Body of pancreas (tissue), 4 donors: ENCODE measurements at places on chromosomes 5 and 9.

GRCh38 chr5:108654051-108654450 lies 93.6 kb upstream of the FER start:
- DNase-seq = no peak

DNA sequence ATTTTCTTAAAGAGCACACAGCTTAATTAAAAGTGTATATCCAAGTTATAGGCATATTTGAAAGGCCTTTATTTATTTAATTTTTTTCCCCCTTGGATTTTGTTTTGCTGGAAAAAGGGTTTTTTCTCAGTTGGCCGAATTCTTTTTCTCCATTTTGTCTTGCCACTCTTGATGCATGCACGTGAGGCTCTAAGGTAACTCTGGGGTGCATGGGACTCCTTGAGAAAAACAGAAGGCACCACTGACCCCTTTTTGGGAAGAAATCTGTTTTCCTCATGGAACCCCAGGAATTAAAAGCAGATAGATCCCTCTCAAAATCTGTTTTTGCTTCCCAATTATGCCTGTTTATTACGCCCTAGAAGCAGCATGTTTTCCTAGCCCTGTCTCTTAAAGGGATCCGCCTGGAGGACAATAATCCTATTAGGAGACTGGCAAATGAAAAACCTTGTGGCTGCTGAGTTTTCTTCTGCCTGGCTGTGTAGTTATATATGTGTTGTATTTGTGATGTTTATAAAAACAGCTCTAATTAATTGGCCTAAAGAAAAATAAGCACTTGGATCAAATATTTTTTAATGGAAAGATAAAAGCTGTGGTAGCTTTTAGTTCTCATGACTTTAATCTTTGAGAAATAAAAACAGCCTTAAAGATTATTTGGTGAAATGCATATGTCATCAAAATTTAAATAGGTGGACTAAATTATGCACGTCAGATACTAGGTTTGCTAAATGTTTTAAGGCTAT lies 435.1 kb upstream of the CDH9 start:
- no peak for DNase-seq

DNA sequence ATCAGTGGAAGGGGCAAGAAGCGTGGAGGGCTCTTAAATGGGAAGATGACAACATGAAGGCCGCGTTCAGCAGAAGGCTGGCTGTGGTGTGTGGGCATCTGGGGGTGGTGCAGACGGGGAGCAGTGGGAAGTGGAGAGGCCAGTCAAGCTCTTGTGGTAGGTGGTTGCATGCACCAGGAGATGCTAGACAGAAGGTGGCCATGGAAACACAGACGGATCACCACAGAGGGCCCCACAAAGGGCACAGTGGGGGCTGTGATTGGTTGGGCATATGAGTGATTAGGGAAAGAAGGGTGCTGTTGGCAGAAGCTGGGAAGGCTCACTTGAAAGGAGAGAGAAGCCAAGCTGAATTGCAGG lies 14.7 kb downstream of the MTMR12 start:
- DNase-seq = no peak

DNA sequence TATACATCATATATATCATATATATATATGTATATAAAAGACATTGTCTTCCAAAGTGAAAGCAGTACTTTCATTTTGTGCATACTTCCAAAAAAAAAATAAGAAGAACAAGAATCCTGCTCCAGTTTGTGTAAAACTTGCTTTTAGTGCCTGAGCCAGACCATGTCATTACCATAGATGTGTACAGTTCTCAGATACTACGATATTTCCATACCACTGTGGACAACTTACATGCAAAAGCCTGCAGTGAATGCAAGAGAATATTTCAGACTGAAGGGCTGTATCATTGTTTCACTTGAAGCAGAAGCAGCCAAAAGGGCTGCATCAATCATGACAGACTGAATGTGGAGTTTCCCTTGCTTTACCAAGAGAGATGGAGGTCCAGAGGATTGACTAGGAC lies 72.6 kb upstream of the CYLC2 start:
- no peak for DNase-seq

DNA sequence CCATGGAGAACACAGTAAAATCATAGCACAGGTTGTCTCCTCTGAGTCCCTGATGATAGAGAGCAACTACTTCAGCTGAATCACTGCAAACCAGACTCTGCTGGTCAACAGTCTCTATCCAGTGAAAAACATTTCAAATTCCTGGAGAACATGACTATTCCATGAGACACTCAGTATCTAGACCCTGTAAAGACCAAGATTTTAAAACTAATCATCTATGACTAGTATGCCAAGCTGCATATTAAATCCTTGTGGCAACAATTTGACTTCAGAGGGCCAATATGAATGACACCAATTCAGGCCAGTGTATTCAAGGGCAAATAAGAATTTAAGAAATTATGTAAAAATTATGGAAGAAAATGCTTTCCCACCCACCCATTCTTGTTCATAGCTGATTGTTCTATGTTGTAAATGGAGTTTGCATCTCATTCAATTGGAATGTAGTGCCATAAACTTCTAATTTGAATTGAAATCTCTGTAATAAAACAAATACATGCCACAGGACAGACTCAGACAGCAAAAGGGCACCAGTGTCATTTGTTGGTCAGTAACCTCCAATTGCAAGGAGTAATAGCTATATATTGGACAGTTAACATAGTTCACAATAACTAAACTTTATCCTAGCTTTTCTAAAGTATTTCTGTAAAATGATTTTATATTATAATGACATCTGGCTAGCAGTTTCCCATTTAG lies 80.1 kb upstream of the LPAR1 start:
- DNase-seq = no peak

DNA sequence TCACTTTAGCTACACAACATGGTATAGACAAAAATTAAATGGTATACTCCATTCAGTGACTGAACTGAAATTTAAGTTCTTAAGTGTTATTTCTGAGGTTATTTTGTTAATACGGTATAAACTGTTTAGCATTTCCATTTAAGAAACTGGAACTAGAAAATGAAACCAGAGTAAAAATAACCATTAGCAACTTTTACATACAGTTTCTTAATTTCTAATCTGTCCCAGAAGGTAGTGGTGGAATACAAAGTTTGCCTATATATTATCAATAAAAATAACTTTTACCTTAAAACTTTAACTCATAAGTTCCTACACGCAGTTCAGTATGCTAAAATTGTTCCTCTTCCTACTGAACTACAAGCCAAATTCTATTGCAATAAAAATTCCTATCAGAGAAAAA lies 10.3 kb downstream of the GOLPH3 start:
- DNase-seq = no peak

- DNase-seq = no peak
Observed at GRCh38 chr5:77844623-77845323, 68.6 kb upstream of the TBCA start.

DNA sequence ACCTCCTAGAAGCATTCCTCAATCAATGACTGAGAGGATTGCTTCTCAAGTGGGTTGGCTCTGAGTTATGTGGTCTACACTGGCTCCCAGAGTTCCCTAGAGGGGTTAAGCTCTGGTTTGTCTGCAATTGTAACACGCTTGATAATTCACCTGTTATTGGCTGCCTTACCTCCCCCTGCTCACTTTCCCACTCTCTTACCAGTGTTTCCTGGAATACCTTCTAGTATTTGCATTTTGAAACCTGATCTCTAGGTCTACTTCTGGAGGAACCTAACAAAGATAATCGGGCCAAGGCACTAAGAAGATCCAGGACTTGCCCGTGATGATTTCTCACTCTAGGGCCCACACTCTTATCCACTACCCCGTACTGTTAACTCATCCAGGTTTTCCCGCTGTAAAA lies 110.1 kb upstream of the MAP3K1 start:
- no peak for DNase-seq

- DNase-seq = peak; percentile 5
Observed at GRCh38 chr9:101029315-101030085, 973 bp downstream of the PLPPR1 start.

DNA sequence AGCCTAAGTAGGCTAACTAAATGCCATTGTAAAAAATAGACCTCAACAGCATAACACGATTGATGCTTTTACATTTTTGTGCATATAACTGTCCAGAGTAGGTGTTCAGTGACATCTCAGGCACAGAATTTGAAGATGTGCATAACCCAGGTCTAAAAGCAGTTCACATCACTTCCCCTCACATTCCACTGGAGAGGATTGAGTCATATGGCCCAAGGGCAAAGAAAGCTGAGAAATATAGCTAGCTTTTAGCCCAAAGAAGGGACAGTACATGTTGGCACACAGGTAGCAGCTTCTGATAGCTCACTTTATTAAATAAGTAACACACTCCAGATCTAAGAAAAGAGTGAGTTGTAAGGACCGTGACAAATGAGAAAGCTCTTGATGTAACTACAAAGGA lies 2259.5 kb upstream of the WWC1 start:
- DNase-seq = no peak

DNA sequence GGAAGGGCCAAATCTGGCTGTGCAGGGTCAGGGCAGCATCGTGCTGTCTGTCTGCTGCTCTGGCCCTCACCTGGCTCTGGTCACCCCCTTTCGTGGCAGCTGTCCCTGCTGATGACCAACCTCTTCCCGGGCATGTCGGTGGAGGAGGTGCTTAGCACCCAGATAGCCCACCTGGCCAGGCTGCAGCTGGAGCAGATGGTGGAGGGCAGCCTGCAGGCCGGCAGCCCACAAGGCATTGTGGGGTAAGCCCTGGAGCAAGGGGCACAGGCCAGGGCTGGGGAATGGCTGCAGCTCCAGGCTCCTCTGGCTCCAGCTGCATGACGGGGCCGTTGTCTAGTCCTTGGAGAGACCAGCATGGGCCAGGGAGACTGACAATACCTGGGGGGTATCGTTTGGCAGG lies 8.2 kb downstream of the TOR2A start:
- no peak for DNase-seq

- DNase-seq = no peak
Observed at GRCh38 chr5:137453483-137454080, 45.5 kb downstream of the SPOCK1 start.

DNA sequence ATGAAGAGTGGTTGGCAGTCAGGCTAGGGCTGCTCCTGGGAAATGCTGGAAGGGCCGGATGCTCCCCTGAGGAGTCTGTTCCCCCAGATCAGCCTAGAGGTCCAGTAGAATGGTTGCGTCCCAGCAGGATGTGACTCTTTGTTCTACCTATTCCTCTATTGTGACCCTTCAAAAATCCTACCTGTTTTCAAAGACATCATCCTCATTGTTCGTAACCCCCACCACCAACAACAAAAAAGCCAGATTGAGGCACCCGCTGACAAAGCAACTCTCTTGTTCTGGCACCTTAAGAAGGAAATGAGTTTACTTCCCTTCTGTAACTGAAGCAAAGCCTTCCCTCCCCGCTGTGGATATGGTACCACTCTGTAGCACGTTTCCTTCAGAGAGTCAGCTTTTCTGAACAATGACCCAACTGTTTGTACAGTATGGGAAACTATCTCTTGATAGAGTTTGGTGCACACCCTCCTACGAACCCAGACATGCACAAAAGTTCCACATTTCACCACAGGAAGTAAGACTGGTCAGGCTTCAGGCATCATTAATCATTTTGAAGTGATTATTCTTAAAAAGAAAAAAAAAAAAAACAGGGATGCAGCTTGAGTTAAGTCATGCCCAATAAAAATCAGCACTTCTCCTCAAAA lies 207.2 kb downstream of the ENC1 start:
- DNase-seq = peak; percentile 23

DNA sequence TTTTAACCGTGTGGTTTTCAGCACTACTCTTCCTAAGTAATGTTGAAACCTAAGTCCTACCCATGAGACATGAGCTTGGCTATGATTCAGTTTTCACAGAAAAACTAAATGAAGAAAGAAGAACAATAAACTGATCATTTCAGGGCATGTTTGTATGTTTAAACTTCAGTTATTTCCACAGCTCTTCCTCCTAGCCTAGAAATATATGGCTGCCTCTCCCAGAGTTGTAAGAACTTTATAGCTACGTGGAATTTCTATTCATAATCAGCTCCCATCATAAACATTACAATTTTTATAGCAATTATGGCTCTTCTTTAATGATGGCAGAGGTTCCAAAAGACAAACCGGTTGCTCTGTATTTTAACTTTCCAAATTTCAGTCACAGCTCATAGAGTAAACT lies 314.7 kb upstream of the ADAMTSL1 start:
- DNase-seq = no peak

DNA sequence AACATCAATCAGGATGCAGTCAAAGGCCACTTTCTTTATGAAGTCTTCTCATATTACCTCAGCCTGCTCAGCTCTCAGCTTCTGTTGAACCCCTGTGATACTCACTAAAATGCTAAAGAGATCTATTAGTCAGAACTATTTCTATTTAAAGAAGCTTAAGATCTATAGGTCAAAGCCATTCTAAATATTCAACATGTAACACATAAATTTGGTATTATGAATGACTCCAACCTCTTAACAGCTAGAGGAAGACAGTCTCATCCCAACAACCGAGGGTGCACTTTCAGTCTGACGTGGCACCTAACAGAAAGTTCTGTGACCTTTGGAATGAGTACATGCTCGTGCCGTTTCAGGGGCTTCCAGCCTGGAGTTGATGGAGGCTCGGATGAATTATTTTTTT lies 301.5 kb upstream of the VLDLR start:
- DNase-seq = no peak
